Fibroblast of the conjunctiva (primary cell): ENCODE measurements at places on chromosomes 1 and 21.

DNA sequence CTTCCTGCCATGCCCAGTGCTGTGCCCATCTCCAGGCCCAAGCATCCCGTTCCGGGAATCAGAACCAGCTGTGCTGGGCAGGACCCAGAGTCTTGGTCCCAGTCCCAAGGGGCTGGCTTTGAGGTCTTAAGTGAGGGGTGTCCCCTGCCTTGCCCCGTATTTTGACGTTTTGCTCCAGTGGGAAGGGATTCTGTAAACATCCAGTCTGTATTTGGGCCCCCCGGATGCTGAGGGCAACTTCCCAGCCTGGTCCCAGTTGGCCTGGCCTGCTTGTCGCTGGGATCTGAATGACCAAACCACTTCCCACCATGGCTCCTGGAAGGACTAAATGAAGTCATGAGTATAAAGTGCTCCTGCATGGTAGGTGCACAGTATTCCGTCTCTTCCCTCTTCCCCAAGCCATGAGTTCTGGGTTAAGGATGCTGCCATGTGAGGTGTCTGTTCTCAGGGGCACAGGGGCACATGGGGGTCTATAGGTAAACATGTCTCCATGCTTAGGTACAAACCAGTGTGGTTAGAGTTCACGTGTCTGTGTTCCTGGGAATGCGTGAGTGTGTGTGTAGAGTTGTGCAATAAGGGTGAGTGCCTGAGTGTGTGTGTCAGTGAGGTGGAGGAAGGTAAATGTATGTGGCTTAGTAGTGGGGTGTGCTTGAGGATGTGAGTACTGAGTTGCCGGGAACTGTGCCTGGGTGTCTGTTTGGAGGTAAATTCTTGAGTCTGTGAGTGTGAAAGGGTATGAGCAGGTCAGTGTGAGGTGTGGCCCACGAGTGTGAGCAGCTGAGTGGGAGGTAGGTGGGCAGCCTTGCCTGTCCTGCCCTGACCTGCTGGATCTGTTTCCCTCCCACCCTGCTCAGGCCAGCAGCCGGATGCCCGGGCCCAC lies 1.5 kb downstream of the B4GALT2 start:
- no peak for DNase-seq

DNA sequence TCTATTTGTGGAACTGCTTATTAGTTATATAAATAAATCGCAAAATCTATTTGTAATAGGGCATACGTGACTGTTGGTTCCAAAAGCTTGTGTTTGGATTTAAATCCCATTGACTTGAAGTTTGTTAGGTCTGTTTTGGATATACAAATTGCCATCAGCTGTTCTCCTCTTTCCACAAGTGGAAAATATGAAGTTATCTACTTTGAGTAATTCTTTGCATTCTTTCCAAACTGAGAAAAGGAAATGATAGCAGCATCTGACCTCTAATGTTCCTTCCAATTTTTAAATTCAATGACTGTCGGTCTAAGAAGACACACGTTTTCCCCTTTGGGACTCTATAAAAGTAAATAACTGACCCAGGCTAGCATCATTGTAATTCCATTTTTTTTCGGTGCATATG lies 165.7 kb upstream of the SGIP1 start:
- DNase-seq = no peak

- DNase-seq = no peak
Observed at GRCh38 chr1:87501738-87502137, 173.1 kb downstream of the LMO4 start.

DNA sequence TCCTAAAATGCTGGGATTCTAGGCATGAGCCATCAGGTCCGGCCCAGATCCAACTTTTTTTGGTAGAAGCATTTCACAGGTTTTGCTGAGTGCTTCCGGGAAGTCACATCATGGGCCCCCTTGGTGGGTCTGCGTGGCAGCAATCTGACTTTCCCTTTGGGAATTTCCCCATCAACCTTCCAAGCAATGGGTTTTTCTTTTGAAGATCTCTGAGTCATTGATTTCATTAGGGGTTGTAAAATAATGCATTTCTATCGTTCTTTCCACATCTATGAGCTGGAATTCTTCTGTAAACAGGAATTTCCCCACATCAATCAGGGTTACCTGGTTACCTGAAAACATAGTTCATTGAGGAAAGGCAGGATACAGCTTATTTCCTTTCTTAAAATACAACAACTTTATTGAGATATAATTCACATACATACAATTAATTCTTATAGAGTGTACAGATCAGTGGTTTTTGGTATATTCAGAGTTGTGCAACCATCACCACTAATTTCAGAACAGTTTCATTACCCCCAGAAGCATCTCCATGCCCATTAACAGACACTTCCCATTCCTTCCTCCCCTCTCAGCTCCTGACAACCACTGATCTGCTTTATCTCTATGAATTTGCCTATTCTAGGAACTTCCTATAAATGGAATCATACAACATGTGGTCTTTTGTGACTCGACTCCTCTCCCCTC lies 9.9 kb upstream of the ZBTB17 start:
- DNase-seq = no peak

- no peak for DNase-seq
Observed at GRCh38 chr1:234608911-234609690, 877 bp downstream of the IRF2BP2 start.

DNA sequence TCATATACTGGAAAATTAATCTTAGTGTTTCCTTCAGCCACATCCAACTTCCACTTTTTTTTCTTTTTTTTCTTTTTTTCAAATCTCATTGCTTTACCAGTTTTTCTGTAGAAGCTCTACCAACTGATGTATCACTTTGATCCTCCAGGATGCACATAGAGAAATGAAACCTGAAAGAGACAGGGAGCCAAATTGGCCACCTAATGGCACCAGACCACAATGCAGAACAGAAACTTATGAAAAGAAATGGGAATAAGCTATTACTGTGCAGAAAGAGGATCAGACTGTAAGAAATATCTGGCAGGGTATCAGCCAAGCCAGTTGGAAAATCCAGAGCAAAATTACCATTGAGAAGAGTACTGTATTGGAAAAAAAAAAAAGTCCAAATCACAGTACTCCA lies 1514.2 kb downstream of the MRPL39 start:
- no peak for DNase-seq

GRCh38 chr1:46081206-46081605 lies 51.2 kb downstream of the PIK3R3 start:
- DNase-seq = no peak

DNA sequence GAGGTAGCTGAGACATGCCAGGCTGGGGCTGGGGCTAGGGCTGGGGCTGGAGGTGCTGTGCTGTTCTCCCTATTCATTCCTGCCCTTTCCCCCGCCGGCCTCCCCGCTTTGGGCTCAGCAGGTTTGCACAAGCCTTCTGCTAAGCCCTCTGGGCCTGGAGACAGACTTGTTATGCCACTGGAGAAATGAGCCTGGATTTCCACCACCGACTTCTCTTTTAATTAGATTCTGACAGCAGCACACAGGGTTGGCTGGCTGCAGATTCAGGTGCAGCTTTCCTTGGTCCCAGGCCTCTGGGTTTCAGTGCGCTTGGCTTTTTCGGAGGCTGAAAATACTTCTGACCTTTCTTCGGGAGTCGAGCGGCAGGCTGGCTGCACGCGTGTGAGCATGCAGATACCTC lies 71.5 kb upstream of the ACTL8 start:
- no peak for DNase-seq

DNA sequence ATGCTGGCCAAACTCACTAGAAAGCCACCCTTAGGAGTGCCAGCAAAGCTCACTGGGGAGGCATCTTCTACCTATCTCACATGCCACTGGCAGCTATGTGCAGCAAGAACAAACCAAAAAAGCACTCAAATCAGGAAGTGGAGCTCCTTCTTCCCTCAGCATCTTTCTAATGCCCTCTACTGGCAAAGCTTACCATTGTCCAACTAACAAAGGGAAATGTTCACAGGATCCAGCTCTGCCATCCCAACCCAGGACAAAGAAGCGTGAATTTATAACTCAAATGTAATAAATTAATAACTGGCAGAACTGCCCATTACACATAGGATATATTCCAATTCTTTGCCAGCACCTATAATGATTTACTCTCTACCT lies 38.9 kb downstream of the LEPR start:
- DNase-seq = no peak

- DNase-seq = no peak
Observed at GRCh38 chr21:25300632-25301031, 306.6 kb downstream of the MRPL39 start.

DNA sequence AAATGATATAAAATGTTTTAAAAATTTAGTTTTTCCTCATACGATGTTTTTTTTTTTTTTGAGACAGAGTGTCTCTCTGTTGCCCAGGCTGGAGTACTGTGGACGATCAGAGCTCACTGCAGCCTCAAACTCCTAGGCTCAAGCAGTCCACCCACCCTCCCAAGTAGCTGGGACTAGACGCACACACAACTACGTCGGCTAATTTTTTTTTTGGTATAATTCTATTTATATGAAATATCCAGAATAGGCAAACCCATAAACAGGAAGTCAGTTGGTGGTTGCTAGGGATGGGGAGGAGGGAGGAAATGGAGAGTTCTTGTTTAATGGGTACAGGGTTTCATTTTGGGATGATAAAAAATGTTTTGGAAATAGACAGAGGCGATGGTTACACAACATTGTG lies 56.5 kb downstream of the WARS2 start:
- DNase-seq = no peak

- DNase-seq = no peak
Observed at GRCh38 chr1:36696261-36696940, 213.7 kb upstream of the CSF3R start.

DNA sequence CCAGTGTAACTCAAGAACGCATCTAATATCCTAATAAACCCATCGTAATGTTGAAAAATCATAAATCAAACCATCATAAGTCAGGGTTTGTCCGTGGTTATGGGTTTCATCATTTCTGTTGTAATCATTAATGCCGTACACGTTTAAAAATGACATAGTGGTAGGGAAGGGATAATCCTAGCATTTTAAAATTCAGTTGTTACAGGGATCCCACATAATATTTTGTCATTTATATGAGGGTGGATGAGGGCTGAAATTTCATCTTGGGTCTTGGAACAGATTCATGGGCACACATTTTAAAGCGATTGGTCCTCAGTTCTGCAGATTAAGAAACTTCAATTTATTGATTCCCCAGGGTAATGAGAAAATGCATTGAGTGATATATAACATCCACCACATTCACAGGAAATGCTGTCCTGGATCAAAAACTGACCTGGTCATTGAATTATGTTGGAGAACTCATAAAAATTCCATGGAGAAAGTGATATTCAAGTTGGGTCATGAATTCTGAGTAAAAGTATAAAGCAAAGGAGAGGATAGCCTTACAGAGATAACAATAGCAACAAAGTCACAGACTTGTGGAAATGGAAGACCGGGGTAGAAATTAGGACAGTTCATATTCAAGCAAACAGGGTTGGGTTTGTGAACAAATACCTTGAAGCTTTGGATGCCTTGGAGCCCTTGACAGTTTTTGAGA lies 1527.3 kb upstream of the TPTE start:
- DNase-seq = no peak

DNA sequence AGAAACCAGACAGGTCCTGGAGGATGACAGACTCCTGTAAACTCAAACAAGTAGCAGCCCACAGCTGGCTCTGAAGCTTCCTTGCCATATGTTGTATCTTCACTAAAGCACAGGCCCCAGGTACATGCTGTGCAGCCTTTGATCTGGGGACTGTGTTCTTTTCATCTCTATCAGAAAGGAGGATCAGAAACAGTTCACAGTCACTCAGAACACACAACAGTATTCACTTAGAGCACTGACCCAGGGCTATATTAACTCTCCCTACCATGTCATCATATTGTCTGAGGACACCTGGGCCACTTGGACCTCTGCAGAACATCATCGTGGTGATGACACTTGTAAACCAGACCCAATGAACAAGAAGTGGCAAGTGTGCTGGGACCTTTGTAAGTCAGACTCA lies 222.0 kb downstream of the SETD4 start:
- no peak for DNase-seq

DNA sequence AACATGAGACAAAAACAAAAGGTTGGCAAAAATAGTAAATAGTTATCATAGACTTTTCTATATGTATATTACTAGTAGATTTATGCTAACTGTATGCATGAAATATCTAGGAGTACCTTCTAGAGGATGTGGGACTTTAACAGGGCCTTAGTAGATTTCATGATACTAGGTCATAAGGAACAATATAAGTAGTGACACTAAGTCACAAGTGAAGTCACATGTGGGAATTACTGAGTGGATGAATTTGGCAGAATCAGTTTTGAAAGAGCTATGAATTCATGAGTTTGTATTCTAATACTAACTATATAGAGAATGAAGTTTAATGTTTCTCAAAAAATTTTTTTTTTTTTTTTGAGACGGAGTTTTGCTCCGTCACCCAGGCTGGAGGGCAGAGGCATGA lies 53.1 kb upstream of the GPR25 start:
- no peak for DNase-seq

DNA sequence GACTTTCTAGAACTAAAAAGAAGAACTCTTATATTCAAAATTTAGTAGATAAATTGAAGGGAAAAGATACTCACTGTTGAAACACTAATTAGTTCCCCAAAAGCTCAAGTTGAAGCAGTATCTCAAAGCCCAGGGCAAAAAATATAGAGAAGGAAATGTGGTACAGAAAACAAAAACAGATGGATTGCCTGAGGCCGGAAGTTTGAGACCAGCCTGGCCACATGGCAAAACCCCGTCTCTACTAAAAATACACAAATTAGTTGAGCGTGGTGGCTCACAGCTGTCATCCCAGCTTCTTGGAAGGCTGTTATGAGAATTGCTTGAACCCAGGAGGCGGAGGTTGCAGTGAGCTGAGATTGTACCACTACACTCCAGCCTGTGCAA lies 36.0 kb downstream of the FAM177B start:
- DNase-seq = no peak

- no peak for DNase-seq
Observed at GRCh38 chr1:87379306-87379705, 50.6 kb downstream of the LMO4 start.

DNA sequence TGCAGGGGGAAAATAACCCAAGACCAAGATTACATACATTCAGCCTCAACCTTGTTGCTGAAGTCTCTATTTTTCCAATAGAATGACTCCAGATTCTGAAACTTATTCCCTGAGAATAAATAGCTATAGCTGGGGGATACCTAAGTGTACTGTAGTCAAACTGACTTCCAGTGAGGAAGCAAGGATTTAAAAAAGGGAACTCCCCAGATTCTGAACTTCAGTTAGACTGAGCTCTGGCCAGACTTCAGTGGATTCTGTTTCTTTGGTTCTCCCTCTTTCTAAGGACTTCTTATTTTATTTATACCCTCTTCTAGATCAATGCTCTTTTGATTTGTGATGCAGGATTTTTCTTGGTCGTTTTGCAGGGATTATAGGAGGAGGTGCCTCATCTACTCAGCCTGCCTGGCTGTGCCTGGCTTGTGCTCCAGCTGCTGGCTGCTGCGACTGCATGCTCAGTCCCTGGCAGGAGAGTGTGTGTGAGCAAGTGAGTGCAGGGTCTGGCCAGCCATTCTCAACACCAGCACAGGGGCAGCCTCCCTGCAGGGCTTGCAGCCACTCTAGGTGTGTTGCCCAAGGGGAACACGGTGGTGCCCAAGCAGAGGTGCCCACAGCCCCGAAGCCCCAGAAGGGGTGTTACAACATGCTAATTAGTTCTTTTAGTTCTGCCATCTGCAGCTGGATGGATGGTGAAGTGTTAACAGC lies 43.0 kb downstream of the SPATA17 start:
- no peak for DNase-seq
